ENCODE measurements at places on chromosomes 2 and 18. TPM values are rescaled to one million over a fixed set of nuclear protein-coding genes. Genes with fewer than 3 reads are reported as not detected.
A peak's percentile ranks its signal among the peaks of the same experiment; 100 is the strongest.

- peaks cover 12% of the 10 kb centered on the region for H3K4me1 ChIP-seq
- H3K27me3 ChIP-seq, result no peaks in the 10 kb centered on the region
- H3K4me3 ChIP-seq, result no peak overlapping the region
- no peak overlapping the region for H3K27ac ChIP-seq
- no peaks in the 10 kb centered on the region for H3K36me3 ChIP-seq
- DNase-seq, result peak; percentile 19
These were observed 397.7 kb upstream of the HNRNPA3 start for GRCh38 chr2:176814740-176815367.

GRCh38 chr2:11169333-11169732 is 14.1 kb downstream of the SLC66A3 start:
- DNase-seq, result no peak
- H3K4me3 ChIP-seq, result no peak overlapping the region
- no peaks in the 10 kb centered on the region for H3K36me3 ChIP-seq
- no peaks in the 10 kb centered on the region for H3K27me3 ChIP-seq

GRCh38 chr2:237695201-237695780 is 67.9 kb downstream of the LRRFIP1 start:
- peak overlapping the region; percentile 87 for H3K4me3 ChIP-seq
- H3K27me3 ChIP-seq, result no peaks in the 10 kb centered on the region
- H3K36me3 ChIP-seq, result peaks cover 5% of the 10 kb centered on the region
- H3K27ac ChIP-seq, result peak overlapping the region; percentile 95

- no peak overlapping the region for H3K27ac ChIP-seq
- DNase-seq, result no peak
- H3K4me3 ChIP-seq, result no peak overlapping the region
- H3K27me3 ChIP-seq, result no peaks in the 10 kb centered on the region
- no peaks in the 10 kb centered on the region for H3K36me3 ChIP-seq
These were observed 49.4 kb downstream of the PLEKHM3 start for GRCh38 chr2:207975921-207976320.

DNA sequence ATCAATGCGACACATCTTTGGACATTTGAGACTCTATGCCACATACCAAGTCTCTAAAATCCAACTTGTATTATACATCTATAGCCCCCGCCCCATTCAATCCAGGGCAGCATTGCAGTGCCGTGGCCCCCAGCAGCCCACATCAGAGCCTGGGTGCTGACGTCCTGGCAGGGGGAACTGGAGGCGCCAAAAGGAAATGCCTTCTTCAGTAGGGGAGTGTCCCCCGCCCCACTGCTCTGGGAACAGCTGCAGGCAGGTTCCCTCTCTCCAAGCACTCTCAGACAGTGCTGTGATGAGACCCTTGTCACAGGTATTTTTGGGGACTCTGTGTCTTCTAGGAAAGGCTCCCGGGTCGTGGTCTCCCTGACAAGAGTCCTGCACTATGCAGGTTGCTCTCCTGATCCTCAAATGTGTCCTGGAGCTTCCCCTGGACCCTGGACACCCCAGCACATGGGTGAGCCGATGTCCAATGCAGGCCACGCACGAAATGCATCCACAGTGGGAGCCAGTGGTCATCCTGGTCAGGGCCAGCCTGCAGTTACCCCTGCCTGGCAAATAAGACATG is 188.7 kb downstream of the RTP5 start:
- no peak overlapping the region for H3K27ac ChIP-seq
- DNase-seq, result no peak
- no peak overlapping the region for H3K4me3 ChIP-seq
- peaks cover 9% of the 10 kb centered on the region for H3K27me3 ChIP-seq
- no peaks in the 10 kb centered on the region for H3K36me3 ChIP-seq
- H3K4me1 ChIP-seq, result no peaks in the 10 kb centered on the region

The ALK gene
- total RNA-seq, result not detected
